ENCODE measurements at places on chromosomes 16 and 17.

DNA sequence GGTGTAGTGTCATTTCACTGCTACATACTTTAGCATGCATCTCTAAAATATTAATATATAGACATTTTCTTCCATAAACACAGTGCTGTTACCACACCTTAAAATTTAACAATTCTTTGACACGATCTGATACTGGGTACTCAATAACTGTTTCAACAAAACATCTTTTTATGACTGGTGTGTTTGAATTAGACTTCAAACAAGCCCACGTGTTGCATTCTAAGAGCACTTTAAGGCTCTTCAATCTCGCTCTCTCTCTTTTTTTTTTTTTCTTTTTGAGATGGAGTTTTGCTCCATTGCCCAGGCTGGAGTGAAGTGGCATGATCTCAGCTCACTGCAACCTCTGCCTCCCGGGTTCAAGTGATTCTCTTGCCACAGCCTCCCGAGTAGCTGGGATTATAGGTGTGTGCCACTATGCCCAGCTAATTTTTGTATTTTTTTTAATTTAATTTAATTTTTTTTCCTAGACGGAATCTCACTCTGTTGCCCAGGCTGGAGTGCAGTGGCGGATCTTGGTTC is 15.8 kb upstream of the SLC46A1 start:
- no peak for DNase-seq

GRCh38 chr17:50944054-50944901 is 78.1 kb upstream of the TOB1 start:
- DNase-seq = peak; percentile 55

GRCh38 chr16:56763291-56763916 is 33.5 kb downstream of the NUP93 start:
- no peak for DNase-seq

- no peak for DNase-seq
Measured at GRCh38 chr17:29663155-29663554, 40.4 kb upstream of the CORO6 start.

- DNase-seq = no peak
Measured at GRCh38 chr16:89786474-89787364, 29.7 kb downstream of the FANCA start.

GRCh38 chr17:1834380-1835149 is 4.8 kb downstream of the RPA1 start:
- no peak for DNase-seq

- DNase-seq = no peak
Measured at GRCh38 chr16:75064403-75065148, 52.0 kb downstream of the LDHD start.

DNA sequence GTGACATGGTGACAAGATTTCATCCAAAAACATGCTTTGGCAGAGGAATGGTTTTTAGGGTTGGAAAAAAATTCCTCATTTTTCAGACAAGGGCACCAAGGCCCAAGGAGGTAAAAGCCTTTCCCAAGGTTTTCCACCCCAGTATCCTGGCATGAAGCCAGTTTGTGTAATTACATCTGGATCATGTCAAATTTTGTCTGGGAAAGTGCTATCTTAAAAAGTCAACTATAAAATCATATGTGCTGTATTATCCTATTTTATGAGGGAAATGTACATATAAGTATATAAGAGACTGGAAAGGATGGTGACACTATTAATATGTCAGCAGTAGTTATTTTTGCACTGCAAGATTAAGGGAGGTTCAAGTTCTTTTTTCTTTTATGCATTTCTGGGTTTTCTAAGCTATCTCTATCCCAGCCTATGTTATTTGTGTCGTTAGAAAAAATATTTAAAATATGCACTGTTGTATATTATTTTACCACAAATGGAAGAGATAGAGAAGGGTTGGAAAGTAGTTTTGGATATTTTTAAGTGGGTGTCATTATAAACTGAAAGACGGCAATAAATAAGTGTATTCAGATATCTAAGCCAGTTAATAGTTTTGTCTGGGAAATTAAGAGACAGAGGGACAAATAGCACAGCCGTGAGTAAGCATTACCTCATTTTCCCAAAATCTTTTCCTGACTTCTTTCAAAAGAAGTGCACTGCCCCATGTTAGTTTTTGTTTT is 13.5 kb upstream of the FBXO47 start:
- no peak for DNase-seq

DNA sequence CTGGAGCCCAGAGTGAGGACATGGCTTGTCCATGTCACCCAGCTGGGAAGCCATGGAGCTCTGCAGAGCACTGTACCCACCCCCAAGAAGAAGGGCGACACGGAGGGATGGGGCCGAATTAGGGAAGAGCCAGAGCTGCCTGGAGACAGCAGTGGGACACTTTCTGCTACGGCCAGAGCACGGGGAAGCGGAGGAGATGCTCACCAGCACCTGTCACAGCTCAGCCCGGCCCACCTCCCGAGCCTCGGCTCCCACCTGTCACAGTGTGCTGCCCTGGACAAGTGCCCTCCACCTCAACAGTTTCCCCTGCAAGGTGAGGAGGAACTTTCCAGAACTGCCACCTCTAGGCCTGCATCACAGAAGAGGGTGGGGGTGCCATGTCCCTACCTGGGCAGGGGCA is 36.4 kb downstream of the PEMT start:
- no peak for DNase-seq

GRCh38 chr17:79622776-79623175 is 11.9 kb upstream of the RBFOX3 start:
- no peak for DNase-seq

GRCh38 chr17:77527409-77527808 is 386.6 kb downstream of the SEC14L1 start:
- no peak for DNase-seq

DNA sequence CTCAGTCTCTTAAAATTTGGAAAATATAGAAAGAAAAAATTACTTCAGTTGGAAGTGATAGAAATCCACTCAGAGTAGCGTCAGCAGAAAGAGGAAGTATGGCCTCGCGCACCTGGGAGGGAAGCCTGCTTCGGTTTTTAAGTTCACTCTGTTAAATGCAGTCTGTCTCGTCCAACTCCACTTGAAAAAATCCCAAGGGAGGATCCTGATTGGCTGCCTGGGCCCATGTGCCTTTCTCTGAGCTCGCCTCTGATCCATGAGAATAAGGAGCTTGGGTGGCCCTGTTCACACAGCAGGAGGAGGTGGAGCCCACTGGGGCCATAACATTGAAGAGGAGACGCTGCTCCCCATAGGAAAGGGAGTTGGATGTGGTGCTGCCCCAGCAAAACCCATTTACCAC is 40.7 kb downstream of the DNAJA2 start:
- no peak for DNase-seq

DNA sequence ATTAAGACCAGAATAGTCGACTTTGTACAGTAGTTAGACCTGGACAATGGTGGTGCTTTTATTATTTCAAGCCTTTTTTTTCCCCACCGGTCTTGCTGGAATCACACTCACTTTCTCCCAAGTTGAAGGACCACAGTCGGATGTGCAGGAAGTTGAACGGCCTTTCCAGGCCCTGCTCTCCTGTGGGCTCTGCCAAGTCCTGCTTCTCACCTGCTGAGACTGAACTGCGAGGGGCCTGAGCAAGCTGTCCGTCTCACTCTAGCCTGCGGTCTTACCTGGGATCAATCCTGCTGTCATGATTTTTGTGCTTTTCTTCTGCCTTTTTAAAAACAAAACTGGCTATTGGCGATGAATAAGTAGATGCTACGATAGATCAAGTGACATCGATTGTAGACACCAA is 1.3 kb downstream of the TLCD3A start:
- DNase-seq = no peak

- DNase-seq = no peak
Measured at GRCh38 chr17:68377771-68378267, 79.5 kb downstream of the WIPI1 start.

GRCh38 chr17:4554441-4554996 is 665 bp downstream of the MYBBP1A start:
- no peak for DNase-seq

DNA sequence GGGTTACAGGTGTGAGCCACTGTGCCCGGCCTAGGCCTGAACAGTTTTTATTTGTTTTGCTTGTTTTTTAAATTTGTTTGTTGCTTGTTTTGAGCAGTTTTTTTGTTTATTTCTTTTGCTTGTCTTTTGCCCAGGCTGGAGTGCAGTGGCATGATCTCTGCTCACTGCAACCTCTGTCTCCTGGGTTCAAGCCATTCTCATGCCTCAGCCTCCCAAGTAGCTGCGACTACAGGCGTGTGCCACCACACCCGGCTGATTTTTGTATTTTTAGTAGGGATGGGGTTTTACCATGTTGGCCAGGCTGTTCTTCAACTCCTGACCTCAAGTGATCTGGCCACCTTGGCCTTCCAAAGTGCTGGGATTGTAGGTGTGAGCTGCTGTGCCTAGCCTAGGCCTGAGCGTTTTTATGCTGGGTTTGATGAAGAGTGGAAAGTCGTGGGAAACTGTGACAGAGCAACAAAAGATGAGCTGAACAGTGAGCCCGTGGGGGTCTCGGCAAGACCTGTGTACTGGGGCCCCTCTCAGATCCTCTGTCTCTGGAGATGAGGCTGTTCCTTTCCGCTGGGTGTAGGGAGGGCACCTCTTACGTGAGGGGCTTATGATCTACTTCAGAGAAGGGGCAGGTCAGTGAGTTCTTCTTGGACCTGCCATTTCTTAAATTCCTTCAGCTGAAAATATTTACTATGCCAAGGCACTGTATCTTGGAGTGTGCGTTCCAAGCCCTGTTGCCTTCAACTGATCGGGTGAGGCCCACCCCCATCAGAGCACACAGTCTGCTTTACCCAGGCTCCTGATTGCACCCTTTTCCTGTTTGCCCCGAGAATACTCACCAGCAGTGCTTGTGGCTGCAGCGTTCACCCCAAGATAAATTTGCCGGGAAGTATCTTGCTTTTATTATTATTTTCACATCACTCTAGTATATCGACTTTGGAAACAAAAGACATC is 322.1 kb downstream of the SEC14L1 start:
- DNase-seq = no peak

- no peak for DNase-seq
Measured at GRCh38 chr17:31820691-31821435, 38.2 kb downstream of the COPRS start.

GRCh38 chr17:34714475-34715410 is 135.4 kb downstream of the TMEM132E start:
- no peak for DNase-seq

DNA sequence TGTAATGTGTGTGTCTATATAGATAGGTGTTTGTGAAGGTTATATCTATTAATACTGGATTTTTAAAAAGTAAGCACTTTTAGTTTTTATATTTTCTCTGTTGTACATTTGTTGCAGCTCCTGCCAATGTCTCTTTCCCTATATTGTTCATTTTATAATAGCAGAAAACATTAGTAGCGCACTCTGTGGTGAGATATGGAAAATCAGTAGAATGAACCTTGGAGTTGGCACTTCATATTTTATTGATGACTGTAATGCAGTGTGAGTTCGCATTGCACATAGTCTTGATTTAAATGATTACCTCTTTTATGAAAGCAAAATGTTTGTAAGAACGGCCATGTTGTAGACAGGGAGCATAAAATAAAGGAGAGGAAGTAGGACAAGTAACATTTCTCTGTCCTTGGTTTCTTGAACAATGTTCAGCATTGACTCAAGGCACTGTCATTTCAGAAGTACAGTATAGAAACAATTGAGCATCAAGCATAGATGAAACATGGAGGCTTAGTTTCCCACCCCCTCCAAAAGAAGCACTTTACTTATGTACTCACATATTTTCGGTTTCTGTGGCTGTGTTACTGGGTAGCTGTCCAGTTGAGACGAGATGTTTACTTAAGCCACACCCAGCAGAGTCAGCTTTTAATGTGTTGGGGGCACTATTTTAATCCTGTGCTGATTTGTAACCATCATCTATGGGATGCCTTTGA is 74.0 kb downstream of the TANC2 start:
- DNase-seq = no peak

- no peak for DNase-seq
Measured at GRCh38 chr16:20870122-20870820, 29.9 kb downstream of the DCUN1D3 start.

DNA sequence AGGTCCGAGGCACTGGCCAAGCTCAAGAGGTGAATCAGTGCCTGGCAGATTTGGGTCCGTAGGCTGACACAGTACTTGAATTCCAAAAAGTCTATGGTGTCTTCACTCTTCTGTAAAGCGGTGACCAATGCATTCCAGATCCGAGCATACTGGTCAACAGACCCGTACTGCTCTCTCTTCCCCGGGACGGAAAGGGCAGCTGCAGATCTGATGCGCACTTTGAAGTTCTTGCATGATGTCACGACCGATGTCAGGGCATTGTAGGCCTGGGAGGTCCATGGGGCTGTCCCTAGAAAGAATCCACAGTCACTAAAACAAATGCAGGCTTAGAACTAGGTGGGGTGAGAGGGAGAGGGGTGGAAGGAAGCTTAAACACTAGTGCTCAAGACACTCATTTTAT is 34.9 kb downstream of the HEATR6 start:
- DNase-seq = no peak

DNA sequence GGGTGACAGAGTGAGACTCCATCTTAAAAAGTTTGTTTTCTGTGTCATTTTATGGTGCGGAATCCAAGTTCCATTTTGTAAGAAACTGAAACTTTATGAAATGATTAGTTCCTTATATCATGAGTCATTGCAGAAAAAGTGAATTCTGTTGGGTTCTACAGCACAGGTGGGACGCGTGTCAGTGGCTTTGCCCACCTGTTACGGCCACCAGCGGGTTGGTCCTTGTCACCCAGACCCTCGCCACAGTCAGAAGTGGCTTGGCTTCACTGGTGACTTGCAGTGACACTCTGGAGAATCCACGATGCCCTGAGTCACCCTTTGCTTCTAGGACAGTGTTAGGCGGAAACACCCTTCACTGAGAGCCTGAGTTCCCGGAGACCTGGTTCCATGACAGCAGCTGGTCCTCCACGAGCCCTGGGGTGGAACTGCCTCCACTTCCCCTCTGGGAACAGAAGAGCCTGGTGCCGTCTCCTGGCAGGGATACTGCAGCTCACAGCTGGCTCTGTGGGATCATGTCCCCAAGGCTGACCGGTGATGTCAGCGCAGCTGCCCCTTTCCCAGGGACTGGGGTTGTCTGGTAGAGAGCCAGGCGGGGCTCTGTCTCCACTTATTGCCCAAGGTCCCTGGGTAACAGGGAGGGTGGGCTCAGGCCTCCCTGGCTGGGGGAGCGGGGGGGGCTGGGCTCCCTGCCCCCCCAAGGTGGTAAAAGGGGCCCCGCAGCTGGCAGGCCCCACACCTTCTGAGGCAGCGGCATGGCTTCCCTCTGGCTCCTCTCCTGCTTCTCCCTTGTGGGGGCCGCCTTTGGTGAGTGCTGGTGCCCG is at the start of gene CTRB1:
Gene CTRB1, plus strand, starts transcription at position 733 of the 821 bp plus-strand sequence. Its CDS starts 20 bp downstream, at position 753.
- no peak for DNase-seq

DNA sequence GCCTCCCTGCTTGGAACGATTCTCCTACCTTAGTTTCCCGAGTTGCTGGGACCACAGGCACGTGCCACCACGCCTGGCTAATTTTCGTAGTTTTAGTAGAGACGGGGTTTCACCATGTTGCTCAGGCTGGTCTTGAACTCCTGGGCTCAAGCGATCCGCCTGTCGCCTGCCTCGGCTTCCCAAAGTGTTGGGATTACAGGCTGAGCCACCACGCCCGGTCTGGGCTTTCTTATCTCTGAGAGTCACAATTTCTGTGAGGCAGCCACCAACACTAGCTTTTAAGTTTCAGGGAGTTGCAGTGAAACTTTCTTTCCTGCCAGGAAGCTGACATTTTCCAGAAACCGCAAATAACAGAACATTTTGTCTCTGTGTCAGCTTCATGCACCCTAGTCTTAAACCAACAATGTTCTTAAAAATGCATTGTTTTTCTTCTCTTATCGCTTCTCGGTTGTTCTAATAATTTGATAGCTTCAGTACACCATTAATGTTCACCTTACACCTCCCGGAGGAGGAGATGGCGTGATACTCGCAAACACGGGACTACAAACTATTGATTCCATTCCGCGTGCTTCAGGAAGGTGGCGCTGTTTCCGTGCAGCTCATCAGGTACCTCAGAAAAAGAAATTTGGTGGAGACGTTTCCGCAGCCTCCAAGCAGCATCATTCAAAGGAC is 7.4 kb upstream of the DHRS7B start:
- DNase-seq = peak; percentile 53

- DNase-seq = no peak
Measured at GRCh38 chr17:49076573-49077384, 55.8 kb upstream of the B4GALNT2 start.
